Stimulated activated CD8-positive, alpha-beta memory T cell treated with anti-CD3 and anti-CD28 coated beads, Interleukin-2, amount 100 ng/mL, for 1 hour (primary cell): ENCODE measurements at places on chromosomes 3 and 15.

DNA sequence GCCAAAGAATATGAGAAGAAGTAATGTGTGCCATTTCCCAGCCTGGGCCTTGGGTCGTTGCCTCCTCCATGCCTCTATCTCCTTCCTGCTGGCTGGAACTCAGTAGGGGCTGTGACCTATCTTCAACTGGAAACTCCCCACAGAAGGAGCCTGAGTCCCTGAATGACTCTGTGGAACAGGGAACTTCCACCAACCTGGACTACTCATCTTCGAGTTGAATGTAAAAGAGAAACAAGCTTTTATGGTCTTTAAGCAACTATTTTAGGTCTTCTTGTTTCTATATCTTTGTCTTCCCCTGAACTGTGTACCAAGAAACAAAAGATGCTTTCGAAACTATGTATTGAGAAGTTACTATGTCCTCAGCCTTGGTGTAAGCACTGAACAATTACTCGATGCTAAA is 355.3 kb upstream of the NR2F2 start:
- no peak for DNase-seq

DNA sequence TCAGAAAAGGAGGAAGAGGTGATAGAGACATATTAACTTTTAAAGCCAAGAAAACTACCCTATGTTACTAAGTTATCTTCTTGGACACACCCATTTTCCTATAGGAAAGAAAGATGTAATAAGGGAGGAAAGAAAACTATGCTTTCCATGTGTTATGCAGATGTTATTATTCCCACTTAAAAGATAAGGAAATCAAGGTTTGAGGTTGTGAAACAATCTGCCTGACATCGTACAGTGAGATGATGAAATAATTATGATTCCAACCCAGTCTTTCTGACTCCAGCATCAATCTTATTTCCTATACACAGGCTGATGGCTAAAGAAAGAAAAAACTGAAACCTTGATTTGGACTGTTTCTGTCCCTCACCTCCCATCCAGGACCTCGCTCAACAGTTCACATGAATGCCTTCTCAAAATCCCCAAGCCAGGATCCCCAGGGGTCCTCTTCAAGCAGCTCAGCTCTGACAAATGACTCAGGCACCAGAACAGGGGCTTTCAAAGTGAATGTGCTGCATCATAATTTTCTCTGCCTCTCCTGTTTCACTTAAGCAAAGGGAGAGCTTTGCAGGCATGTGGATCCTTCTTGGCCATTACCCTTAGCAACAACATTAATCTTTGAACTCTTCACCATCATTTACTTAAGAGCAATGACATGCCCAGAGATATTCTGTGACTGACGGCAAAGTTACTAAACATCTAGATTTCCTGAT is 12.4 kb upstream of the EID1 start:
- DNase-seq: no peak

DNA sequence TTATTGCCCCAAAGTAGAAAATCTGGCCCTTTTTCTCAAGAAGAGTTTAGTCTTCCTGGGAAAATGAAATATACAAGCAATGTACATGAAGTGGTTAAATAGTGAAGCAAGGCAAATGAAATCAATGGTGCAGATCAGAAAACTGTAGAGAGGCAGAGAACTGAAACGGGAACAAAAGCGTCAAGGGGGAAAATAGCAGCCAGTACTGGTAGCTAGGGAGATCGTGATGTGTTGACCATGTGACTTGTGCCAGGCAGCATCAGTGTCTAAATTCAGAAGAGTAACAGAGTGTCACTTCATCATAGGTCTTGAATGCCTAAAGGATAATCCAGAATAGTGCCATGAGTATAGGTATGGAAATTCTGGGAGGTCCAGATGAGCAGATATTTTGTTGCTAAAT is 163.1 kb downstream of the CHL1 start:
- no peak for DNase-seq

- DNase-seq: no peak
Measured at GRCh38 chr3:177473184-177473583, 275.9 kb upstream of the TBL1XR1 start.

DNA sequence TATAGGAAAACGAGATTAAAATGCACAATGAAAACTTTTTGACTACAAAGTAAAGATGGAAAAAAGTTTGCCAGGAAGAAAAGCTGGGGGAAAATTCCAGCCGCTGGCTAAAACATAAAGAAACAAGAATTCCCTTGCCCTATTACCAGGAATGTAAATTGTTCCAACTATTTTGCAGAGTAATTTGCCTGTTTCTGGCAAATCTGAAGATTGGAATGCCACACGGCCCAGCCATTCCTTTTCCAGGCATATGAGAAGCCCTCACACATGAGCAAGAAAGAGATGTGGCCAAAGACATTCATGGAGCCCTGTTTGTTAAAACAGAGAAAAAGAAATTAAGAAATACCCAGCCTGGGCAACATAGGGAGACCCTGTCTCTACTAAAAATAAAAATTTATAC is 8.4 kb upstream of the GATA2 start:
- DNase-seq: no peak
